Stimulated activated CD8-positive, alpha-beta memory T cell treated with anti-CD3 and anti-CD28 coated beads, Interleukin-12 subunit alpha, Interleukin-12 subunit beta, amount 100 ng/mL, for 1 hour (primary cell): ENCODE measurements at places on chromosomes 13 and 19.
A peak's percentile ranks its signal among the peaks of the same experiment; 100 is the strongest.

- DNase-seq: no peak
These were observed 8.2 kb upstream of the SBK3 start for GRCh38 chr19:55553217-55554182.

DNA sequence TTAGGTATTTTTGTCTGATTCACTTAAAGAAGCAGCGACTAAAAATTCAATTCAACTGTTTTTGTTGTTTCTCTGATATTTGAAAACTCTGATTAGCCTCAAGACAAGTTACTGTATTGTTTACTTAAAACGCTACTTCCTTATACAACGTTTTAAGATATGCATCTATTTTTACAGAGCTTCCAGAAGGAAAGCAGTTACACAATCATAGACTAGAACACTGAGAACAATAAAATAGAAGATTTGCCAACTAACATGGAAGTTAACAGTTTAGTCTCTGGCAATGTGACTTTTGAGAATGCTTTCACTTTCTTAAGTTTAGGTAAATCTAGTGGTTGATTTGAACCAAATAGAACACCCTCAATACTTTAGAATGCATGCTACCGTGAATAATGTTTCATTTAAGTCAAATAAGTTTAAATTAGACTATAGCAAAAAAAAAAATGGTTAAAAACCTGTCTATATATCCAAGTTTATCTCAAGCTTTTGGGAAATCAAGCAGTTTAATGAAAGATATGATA lies 614.8 kb downstream of the DACH1 start:
- no peak for DNase-seq

GRCh38 chr13:44976196-44976595 lies 13.1 kb downstream of the NUFIP1 start:
- no peak for DNase-seq

DNA sequence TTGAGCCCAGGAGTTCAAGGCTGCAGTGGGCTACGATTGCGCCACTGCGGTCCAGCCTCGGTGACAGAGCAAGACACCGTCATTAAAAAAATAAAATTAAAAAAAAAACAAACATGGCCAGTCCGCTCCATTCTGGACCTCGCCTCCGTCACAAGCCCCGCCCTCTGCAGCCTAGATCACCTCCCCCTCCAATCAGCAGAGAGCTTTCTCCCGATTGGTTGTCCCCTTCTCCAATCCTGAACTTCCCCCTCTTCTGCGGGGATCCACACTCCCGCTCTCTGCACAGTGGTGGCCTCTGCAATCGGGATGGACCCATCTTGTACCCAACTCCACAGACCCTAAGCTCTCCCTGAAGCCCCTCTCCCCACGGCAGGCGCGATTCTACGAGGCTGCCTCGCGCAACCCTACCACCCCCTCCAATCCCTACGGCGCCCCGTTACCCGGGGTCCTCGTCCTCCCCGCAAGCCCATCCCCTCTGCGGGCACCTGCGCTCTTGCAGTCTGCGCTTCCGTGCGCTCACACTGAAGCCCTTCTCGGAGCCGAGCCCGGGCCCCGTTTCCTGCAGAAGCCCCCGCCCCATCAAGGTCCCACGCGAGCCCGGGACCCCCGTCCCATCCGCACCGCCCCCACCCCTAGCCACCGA lies 540 bp downstream of the TMEM160 start:
- peak; percentile 25 for DNase-seq

- no peak for DNase-seq
These were observed 2.7 kb upstream of the C1QTNF9 start for GRCh38 chr13:24306632-24307031.

DNA sequence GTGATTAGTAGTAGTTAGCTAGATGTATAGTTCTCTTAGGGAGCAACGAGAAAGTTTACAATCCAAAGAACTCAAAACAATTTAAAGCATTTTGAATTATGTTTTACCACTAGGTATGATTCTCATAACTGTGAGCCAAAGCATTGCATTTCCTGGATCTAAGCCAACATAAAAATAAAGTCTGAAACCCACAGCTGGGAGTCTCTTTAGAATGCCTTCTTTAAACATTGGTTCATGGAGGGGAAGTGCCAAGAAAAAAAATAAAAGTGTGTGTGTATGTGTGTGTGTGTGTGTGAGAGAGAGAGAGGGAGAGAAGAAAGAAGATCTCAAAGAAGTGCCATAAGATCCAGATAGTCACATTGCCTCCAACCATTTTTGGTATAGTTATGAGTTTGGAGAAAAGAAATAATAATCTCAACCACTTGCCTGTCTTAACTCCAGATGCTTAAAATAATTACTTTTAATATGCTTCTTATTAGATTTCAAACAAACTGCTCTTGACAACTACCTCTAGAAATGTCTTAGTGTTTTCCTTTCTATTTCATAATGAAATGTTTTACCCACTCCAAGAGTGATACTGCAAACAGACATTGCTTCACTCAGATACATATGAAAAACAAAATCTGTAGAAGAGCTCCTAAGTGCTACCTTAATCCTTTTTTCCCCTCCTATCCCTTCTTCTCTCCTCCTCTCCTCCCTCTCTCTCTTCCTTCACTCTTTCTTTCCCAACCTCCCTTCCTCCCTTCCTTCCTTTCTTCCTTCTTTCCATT lies 554.1 kb downstream of the KCTD12 start:
- no peak for DNase-seq

DNA sequence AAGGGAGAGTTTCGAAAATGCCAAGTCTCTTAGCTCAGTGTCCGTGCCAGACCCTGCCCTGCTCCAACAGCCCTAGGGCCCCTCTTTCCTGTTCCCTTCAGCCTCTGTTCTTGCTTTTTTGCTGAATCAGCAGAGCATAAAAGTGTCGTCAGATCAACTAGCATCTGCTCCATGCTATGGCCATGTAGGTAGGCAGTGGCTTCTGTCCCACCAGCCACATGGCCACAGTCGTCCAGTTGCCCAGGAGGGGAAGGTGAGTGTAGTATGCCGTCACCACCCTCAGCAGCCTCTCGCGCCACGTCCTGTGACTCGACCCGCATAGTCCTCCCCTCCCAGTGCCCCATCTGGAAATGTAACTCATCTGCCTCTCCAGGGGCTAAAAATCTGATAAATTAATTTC lies 50.9 kb upstream of the ATP11A start:
- DNase-seq: no peak

- no peak for DNase-seq
These were observed 184.8 kb downstream of the TEX29 start for GRCh38 chr13:111505175-111505777.

GRCh38 chr19:49746206-49746958 lies 16.7 kb downstream of the TSKS start:
- DNase-seq: no peak

DNA sequence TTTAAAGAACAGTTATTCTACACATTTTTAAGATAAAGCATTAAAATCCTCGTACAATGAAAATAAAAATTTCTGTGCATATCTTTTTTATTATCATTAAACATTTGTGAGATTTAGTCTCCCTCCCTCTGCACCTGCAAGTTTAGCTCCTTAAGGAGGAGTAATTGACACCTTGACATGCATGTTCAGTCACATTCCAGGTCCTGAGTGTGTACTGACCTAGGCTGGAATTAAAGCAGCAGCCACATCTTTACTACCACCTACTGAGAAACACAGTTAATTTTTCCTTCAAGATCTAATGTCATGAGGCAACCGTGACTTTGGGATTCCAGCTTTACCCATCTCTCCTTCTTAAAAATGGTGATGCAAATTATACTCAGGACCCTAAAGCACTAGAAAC lies 123.1 kb upstream of the FREM2 start:
- no peak for DNase-seq

DNA sequence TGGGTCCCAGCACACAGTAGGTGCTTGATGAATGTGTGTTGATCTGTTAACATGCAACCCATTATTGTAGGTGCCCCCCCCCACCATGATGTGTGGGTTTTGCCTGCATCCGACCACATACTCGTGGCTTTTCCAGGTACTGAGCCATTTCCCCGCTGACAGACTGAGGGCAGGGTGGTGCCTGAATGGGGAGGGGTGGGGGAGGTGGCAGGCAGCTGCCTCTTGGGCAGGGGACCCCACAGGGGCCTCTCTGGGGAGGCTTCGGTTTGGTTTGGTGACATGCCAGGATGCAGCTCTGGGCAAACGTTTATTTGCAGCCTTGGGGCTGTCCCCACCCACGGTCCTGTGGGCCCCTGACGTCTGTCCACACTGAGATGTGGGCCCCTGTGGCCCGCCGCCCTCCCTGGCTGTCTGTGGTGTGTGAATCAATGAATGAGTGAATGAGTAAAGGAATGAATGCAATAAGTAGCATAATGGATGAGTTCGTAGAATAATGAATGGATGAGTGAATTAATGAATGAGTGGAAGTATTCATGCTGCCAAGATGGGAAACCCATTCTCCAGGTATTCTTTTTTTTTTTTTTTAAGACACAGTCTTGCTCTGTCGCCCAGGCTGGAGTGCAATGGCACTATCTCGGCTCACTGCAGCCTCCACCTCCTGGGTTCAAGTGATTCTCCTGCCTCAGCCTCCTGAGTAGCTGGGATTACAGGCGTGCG lies 9.0 kb upstream of the JUND start:
- DNase-seq: peak; percentile 50

GRCh38 chr13:81140675-81141074 lies 799.7 kb upstream of the SPRY2 start:
- DNase-seq: no peak

GRCh38 chr13:93646245-93646644 lies 419.6 kb downstream of the GPC6 start:
- DNase-seq: no peak

- no peak for DNase-seq
These were observed 375.4 kb upstream of the ZNF507 start for GRCh38 chr19:31970027-31970461.

GRCh38 chr19:35052599-35053190 lies 11.2 kb downstream of the HPN start:
- DNase-seq: no peak

DNA sequence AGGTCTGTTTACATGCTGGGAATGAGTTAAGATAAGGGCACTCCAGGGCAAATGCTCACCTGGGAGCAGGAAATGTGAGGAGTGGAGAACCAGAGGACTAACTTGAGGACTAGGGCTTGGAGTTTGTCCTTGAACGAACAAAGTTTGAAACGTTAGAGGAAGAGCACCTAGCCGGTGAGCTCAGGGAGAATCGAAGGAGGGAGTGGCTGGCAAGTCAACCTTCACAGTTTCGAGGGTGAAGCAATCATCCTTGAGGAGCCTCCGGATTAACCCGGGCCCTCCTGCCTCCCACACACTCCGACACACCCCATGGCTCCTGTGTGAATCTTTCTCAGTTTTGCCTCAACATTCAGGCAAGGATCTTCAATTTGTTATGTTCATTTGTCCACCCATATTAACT lies 58.6 kb downstream of the LMO7 start:
- no peak for DNase-seq

- no peak for DNase-seq
These were observed 1618.7 kb downstream of the OLFM4 start for GRCh38 chr13:54647275-54647674.

- DNase-seq: no peak
These were observed 268.4 kb downstream of the FOXO1 start for GRCh38 chr13:40398065-40398464.

DNA sequence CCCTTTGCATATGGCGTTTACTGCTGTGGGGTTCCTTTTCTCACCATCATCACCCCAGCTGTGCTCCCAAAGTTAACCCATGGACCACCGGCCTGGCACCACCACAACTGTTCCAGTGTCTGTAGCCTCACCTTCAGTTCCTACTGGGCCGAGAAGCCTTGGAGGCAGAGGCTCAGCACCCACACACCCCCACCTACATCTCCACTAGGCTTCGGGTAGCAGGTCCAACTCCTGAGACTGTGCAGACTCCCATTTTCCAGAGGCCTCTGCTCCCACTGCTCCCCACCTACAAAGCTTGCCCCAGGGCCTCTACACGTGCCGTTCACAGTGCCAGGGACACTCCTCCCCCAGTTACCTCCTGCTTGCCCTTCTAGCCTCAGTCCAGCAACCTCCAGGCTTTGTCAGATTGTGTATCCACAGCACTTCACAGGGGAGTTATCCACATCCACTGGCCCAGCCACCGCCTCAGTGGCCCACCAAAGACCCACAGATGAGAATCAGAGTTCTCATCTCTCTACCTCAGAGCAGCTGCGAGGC lies 14.1 kb downstream of the SLC27A5 start:
- no peak for DNase-seq
